Left kidney (tissue), 8 donors: ENCODE measurements at places on chromosomes 1 and 21.
A peak's percentile ranks its signal among the peaks of the same experiment; 100 is the strongest.

- DNase-seq: no peak
These were observed 19.1 kb downstream of the RCSD1 start for GRCh38 chr1:167648978-167649744.

DNA sequence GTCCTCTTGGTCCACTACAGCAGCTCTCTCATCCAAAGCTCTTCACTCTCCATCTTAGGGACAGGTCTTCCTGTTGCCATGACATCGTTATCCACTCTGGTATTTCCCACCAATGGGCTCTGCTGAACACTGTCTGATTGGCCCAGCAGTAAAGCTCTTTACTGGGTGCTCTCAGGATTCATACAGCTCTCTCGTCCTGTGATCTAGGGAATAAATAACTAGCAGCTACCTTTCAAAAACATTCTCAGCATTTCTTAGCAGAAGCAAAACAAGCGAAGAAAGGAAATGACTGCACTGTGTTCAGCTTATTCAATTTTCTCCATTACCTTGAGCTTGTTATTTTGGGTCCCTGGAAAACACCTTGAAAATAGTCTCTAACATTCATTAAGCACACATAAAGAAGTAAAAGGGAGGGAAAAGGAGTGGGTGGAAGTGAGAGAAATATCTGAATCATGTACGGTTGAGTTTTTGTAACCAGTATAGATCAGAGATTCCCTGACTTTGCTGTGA lies 163.4 kb upstream of the SGIP1 start:
- DNase-seq: no peak

GRCh38 chr1:213417225-213417820 lies 366.3 kb downstream of the RPS6KC1 start:
- DNase-seq: no peak

DNA sequence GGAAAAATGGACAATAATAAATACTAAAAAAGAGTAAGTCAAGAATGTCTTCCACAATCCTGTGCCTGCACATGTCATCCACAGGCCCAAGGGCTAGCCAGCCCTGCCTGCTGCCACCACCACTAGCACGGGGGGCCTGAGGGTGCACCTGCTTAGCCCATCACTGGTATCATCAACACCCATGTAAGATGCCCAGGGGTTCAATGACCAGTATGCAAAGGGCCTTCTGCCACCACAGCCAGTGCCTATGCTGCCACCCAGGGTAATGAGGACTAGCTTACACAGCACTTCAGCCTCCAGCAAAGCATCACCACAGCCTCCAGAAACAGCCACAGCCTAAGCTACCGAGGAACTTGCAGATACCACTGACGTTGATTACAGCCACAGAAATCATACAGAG lies 46.3 kb downstream of the POFUT2 start:
- no peak for DNase-seq

DNA sequence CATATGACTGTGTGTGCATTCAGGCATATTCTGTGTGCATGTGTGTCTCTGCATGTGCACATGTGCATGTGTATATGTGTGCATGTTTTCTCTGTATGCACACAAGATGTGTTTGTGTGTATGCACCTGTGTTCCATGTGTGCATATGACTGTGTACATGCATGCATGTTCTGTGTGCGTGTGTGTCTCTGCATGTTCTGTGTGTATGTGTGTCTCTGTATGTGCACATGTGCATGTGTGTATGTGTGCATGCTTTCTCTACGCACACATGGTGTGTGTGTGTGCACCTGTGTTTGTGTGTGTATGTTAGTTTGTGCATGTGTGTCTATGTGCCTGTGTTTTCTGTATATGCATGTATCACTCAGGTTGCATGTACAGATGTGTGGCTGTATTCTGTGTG lies 42.3 kb downstream of the AJAP1 start:
- no peak for DNase-seq

DNA sequence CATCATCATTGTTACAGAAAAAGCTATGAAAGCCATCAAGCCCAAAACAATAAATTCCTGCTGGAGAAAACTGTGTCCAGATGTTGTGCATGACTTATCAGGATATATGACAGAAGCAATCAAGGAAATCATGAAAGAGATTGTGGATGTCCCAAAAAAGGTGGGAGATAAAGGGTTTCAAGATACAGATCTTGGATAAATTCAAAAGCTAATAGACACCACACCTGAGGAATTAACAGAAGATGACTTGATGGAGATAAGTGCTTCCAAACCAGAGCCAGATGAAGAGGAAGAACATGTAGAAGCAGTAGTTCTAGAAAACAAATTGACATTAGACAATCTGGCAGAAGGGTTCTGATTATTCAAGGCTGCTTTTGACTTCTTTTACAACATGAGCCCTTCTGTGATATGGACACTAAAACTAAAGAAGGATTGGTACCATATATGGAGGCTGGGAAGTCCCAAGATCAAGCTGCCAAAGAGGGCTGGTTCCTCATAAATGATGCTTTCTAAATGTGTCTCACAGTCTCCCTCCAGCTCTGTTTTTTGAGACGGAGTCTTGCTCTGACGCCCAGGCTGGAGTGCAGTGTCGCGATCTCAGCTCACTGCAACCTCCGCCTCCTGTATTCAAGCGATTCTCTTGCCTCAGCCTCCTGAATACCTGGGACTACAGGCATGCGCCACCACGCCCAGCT lies 32.1 kb upstream of the LRIG2 start:
- no peak for DNase-seq

DNA sequence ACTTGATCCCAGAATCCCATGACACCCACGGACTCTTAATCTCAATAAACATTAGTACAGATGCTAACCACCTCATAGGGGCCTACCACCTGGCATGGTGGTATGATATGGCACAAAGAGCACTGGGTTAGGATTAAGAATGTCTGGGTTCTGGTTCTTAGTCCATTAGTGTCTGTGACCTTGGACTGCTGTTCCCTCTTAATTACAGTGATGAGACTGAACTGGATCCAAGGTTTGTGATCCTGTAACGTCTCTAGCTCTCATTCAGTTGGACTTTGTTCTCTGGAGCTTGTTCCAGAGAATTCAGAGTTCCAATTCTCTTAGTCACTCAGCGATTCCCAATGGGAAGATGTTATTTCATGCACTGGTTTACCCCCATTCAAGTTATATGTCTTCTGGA lies 23.6 kb upstream of the PIGC start:
- DNase-seq: no peak

- no peak for DNase-seq
These were observed 26.3 kb upstream of the CSF1 start for GRCh38 chr1:109884242-109884891.

GRCh38 chr1:229034342-229034741 lies 236.6 kb upstream of the RAB4A start:
- DNase-seq: peak; percentile 21

DNA sequence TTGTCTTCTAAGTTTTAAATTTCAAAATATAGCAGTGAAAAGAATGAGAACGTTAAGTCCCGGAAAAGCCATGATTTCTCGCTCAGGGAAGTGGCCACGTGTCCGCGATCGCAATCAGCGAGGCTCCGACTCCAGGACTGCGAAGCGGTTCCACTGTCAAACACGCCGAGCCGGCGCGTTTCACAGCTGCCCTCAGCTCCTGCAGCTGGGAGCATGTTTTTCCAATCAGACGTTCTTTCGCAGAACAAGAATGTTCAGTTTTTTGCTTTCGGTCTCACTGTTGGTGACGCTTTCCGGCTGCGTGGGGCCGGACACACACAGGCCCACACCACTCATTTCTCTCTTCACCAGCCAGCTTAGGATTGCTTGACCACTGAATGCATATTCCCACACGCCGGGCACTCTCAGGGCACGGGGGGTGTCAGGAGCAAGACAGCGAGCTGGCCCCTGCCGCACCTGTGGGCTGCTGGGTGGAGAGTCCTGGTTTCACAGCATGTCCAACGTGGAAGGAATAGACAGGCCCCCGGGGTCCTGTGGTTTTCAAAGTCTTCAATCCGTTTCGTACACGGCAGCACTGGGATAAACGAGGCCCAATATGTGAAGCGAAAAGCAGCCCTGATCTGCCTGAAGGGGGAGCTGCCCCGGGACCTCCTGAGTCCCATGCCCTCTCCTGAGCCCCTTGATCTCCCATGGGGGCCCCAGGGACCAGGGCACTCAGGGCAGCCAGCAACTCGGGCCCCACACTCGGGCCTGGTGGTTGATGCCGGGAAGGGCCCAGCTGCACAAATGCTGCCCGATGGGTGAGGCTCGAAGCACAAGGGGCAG lies 47.3 kb upstream of the COL18A1 start:
- peak; percentile 56 for DNase-seq

DNA sequence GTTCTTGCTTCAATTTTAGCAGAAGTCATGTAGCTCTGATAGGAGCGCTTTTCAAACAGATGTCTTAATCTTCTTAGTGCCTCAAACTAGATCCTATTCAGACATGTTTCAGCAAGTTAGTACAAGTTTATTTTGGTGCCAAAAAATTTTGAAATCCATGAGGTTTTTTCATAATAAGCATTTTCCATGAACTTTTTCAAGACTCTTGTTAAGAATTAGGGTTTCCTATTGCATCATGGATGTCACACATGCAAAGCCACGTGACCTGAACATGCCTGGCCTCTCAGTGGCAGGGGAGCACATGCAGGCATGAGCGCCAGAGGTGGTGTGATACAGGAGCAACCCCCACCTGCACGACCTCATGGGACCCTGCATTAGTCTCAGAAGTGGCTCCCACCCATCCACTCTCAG lies 67.6 kb downstream of the POFUT2 start:
- DNase-seq: no peak
